ENCODE measurements at places on chromosomes 1 and 21.

DNA sequence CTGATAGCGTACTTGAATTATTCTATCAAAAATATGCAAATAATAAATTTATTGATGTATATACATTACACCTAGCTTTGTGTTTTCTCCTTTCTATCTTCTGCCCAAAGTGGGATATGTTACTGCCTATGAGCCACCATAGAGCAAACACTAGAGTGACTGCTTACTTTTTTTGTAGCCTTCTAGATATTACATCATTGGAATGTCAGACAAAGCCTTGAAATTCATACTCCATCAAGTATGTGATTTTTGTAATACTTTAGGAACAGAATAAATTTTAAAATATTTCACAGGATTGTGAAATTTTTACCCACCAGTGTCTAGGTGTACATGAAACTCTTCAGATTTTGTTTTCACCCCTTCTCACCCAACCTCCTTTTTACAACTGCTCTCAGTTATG is 787.6 kb downstream of the USP25 start:
- no peak for DNase-seq

DNA sequence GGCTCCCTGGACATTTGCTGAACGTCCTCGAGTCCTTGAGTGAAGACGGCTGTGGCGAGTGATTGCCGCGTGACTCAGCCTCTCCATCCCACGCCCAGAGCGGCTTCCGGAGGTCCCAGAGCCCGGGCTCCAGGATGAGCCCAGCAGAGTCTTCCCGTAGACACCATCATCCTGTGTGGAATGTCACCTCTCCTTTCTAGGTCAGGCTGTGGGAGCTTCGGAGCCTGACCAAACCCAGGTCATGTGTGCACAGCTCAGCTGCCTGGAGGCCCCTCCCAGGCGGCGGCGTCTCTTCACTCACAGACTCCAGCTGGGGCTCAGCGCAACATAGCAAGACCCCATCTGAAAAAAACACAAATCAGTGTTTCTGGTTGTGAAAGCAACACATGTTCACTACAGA is 38.2 kb downstream of the PRKCZ start:
- no peak for DNase-seq

GRCh38 chr1:64581843-64582185 is 111.9 kb downstream of the CACHD1 start:
- DNase-seq, result no peak

DNA sequence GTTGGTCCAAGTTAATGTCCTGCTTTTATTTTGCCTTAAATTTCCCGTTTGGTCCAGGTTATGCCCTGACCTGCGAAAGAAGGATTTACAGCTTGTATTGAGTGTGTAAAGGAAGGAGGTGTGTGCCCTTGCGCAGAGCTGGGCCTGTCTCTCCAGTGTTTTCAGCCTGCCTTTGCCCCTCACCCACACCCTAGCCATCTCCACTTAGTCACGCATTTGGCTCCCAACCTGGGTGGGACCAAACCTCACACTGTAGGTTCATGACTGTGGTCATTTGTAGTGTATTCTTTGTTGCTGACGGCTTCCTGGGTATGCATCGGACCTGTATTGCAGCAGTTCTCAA is 572 bp upstream of the SRSF10 start:
- DNase-seq, result peak; percentile 51

- no peak for DNase-seq
Measured at GRCh38 chr1:109995536-109995935, 11.0 kb downstream of the AHCYL1 start.
